ENCODE measurements at places on chromosomes 6 and 20. TPM values are rescaled to one million over a fixed set of nuclear protein-coding genes. Genes with fewer than 3 reads are reported as not detected.

The MICAL1 gene
- 63.9 TPM for total RNA-seq

The ARHGAP40 gene
- not detected for total RNA-seq

The THBS2 gene
- total RNA-seq = 13.6 TPM

The GABRR1 gene
- not detected for total RNA-seq

- DNase-seq = no peak
These were observed 19.4 kb downstream of the RAMACL start for GRCh38 chr6:166567107-166567506.

Data from left colon (tissue), 2 donors.